Smooth muscle cell of bladder (primary cell): ENCODE measurements at places on chromosomes 1 and 21. TPM values are rescaled to one million over a fixed set of nuclear protein-coding genes. Genes with fewer than 3 reads are reported as not detected.

Gene PIGV
- 18.1 and 22.2 TPM in 2 replicates for total RNA-seq

Gene DNAJB4
- 28.4 and 38.0 TPM in 2 replicates for total RNA-seq

Gene AMY1A
- total RNA-seq, result not detected in 2 replicates

Gene ZNF683
- not detected in 2 replicates for total RNA-seq

Gene RSBN1
- 7.9 and 9.0 TPM in 2 replicates for total RNA-seq

Gene MX2
- 2.0 and 2.6 TPM in 2 replicates for total RNA-seq
